ENCODE measurements at places on chromosomes 4 and X.

DNA sequence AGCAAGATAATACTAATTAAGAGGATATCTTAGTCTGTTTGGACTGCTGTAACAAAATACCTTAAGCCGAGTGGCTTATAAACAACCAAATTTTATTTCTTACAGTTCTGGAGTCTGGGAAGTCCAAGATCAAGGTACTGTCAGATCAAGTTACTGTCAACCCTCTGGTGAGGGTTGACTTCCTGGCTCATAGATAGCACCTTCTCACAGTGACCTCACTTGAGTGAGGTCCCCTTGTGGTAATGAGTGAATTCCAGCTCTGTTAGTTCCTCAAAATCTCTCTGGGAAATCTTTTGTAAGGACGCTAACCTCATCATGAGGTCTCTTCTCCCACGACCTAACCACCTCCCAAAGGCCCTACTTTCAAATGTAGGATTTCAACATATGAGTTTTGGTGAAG is 36.9 kb upstream of the ADGRA3 start:
- no peak for DNase-seq

- DNase-seq = peak; percentile 61
Observed at GRCh38 chrX:131747173-131747572, 203.3 kb downstream of the OR13H1 start.

DNA sequence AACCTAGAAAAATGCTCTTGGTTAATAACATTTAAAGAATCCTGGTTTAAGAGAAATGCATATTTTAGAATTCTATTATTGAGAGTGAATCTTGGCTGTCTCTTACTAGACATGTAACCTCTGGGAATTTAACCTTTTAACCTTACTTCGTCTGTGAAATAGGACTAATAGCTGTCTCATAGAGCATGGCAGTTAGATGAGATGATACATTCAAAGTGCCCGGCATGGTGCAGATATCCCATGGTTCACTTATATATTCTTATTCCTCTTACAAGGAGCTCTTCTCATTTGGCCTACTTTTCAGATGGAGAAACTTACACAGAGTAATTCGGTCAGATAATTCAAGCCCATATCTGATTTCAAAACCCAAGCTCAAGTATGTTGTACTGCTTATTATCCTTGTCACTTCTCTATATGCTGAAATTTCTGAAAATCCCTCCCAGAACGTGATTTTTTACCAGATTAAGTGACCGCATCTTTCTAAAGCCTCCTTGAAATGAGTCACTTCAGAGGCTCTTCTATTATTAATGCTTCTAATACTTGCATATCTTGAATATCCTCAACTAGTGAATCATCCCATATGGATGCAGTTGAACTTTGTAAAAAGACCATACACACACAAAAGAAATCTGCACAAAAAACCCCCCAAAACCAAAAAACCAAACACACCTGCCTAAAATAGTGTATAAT is 4.9 kb downstream of the CDKN2AIP start:
- DNase-seq = no peak

GRCh38 chr4:85407546-85407945 is 67.4 kb upstream of the ARHGAP24 start:
- no peak for DNase-seq

DNA sequence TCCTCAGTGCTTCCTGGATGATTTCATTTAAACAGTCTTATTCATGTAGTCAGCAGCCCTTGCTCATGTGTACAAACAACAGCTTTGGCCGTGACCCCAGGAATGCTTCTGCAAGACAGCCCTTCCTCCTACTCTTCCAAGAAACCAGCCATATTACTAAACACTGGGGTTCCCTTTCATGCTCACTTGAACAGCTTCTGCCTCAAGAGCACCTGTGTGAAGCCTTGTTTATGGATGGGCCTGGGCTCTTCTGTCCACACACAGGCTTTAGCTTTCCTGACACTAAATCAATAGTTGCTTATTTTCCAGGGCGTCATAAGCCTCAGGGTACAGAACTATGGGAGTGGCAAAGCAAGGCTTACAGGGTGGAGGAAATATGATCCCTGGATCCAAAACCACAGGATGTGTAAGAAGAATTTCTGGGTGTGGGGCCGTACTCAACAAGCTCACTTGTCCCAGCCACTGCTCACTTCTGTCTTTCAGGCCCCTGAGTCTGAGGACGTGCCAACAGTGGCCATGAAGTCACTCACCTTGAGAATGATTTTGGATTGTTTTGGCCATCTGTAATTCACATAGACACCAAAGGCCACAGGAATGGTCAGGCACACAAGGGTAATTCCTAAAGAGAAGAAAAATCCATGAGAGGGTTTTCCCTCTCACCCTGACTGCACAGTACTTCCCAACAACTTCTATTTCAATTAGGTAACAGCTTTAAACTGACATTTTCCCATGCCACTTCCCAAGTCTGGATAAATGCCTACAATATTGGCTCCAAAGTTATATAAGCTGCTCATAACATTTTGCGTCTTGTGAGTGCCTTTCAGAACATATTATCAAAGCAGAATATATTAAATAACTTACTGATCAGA is 17.7 kb downstream of the SLC10A6 start:
- DNase-seq = no peak

DNA sequence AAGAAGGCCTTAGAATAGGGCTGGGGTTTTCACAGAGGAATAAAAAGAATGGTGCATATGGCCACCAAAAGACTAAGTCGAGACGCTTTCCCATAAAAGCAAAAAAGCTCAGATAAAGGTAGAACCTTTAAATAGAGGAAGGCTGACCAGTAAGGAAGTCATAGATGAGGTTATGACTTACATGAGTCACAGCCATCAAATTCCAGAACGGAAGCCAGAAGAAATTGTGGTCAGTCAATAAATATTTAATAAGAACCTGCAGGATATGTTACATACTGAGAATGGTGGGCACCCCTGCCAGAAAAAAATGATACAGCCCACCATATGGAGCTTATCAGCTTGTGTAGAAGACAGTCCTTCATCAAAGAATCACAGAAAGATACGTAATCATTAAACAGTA is 120.1 kb downstream of the MANBA start:
- DNase-seq = no peak

DNA sequence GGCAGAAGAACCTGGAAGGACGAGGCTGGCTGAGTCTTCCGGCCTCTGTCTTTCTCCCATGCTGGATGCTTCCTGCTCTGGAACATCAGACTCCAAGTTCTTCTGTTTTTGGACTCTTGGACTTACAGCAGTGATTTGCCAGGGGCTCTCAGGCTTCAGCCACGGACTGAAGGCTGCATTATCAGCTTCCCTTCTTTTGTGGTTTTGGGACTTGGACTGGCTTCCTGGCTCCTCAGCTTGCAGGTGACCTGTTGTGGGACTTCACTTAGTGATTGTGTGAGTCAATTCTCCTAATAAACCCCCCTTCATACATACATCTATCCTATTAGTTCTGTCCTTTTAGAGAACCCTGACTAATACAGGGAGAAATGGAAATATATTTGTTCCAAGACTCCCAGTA is 265.8 kb downstream of the PCDH18 start:
- no peak for DNase-seq

- DNase-seq = no peak
Observed at GRCh38 chrX:120560405-120560841, 339 bp downstream of the CUL4B start.

- DNase-seq = no peak
Observed at GRCh38 chr4:139278485-139278884, 1.5 kb downstream of the MGARP start.

DNA sequence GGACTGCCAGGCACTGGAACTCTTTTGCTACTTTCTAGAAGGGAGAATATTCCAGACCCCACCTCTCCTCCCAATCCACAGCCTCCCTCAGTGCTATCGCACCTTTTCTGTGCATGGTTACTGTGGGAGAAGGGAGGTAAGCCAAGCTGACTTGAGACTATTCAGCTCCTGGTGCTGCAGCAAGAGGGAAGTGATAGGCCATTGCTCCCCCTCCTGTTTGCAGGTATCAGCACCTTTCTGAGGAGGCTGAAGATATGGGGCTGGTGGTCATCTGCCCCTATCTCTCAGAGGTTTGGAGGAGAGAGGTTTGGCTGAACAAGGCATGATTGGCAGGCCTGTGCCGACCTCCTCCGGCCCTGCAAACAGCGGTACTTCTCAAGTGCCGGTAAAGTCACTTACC is 103.3 kb upstream of the GATB start:
- no peak for DNase-seq

DNA sequence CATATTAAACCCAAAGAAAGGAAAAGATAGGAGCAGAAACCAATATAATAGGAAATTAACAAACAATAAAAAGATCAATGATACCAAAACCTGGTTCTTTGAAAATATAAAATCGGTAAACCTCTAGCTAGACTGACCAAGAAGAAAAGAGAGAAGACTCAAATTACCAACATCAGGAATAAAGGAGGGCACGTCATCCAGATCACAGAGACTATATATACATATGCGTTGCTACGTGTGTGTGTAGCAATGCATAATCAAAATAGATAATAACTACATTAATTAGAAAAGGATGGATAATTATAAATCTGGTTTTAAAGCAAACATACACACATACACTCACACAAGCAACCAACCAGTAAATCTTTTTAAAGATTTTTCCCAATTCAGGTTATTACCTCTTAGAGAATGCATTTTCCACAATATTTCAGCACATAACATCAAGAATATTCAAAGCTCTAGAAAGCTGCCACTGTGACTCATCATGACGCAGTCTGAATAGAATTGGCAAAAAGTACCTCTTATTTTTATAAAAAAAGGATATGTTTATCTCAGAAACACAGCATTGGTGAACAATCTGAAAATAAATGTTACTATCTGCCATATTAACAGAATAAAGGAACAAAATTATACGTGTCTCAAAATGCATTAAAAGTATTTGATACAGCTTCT is 41.4 kb upstream of the USP9X start:
- DNase-seq = no peak

All from memory B cell (primary cell).